Neural progenitor cell (in vitro differentiated cells): ENCODE measurements at places on chromosomes 2 and 18.

DNA sequence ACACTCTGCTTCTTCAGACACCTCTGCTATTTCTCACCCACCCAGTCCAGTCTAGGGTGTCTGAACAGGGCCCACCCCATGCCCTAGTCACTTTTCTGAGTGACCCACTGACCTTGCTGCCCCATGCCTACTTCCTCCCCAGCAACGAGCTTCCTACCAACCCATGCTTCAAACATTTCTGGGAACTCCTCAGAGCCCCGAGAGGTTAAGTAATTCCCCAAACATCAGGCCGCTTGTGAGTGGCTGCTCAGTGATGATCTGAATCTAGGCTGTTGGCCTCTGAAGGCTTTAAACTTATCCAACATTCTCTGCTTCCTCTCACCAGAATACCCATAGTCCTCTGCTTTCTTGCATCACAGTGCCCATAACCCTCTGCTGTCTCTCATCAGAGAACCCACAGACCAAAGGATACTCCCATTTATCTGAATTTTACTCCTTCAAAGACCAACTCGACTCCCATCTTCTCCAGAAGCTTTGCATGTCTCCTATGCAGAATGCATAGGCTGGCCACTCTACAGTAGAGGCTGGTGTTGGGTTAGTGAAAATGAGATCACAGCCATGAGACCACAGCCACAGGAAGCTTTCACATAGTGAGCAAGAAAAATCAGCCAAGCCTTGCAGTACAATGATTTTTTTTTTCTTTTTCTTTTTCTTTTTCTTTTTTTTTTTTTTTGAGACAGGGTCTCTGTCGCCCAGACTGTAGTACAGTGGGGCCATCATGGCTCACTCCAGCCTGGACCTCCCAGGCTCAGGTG lies 309.5 kb upstream of the LYPD1 start:
- no peak for DNase-seq

DNA sequence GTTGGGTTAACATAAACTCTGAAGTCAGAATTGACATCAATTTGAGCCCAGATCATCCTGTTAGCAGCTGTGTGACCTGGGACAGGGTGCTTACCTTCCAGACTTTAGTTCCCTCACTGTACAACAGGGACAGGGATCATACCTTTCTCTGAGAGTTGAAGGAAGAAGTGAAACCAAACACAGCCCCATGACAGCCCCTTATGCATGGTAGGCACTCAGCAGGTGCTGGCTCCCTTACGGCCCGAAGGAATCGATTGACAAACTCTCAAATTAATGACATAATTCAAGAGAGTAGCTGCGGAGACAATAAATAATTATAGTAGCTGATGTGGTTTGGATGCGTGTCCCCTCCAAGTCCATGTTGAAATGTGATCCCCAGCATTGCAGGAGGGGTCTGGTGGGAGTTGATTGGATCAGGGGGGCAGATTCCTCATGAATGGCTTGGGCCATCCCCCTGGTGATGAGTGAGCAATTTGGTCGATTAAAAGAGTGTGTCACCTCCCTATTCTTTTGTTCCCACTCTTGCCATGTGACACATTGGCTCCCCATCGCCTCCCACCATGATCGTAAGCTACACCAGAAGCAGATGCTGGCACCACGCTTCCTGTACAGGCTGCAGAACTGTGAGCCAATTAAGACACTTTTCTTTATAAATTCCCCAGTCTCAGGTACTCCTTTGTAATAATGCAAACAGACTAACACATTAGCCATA lies 72.4 kb downstream of the ODC1 start:
- DNase-seq, result peak; percentile 25

GRCh38 chr2:180747728-180748127 lies 232.7 kb upstream of the UBE2E3 start:
- DNase-seq, result no peak

GRCh38 chr2:102005989-102006885 lies 14.5 kb downstream of the IL1R2 start:
- DNase-seq, result peak; percentile 76

DNA sequence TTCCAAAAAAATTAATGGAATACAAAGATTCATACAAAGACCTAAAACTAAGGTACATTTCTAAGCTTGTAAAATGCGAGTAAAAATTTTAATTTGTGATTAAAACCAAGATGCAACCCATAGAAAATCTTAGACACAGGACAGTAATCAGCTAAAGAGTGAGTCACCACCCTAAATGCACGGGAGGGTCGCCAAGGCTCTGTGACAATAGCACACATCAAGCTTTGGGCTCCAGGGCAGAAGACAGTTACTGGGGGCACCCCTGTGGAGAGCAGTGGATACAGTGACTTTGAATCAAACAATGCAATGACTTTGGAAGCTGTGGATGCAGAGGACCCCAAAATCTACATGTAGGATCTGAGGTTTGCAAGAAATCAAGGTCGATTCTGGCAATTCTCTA lies 7.5 kb downstream of the FLACC1 start:
- DNase-seq, result no peak

DNA sequence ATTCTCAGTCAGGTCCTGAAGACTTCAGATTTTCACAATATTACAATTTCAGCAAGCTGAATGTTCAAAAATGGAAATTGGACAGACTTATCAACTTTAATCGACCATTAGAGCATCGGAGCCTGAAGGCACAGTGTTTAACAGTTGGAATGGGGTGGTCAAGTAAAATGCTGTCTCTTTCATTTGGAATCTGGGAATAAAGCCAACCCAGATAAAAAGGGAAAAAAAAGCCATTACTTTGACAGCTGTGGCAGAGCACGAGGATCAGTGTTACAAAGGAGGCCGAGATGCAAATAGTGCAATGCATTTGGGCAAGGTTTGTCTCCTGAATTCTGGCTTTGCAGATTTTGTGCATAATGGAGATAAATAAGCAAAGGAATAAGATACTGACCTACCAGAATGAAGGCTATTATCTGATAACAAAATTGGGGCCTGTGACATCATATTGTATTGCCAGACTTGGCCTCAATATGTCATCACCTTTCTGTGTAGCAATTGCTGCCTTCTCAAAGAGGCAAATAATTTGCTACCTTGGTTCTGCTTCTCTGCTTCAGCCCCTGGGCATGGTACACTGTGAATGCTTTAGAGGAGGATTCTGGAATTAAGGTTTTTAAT lies 277.5 kb upstream of the KLHL29 start:
- DNase-seq, result no peak

DNA sequence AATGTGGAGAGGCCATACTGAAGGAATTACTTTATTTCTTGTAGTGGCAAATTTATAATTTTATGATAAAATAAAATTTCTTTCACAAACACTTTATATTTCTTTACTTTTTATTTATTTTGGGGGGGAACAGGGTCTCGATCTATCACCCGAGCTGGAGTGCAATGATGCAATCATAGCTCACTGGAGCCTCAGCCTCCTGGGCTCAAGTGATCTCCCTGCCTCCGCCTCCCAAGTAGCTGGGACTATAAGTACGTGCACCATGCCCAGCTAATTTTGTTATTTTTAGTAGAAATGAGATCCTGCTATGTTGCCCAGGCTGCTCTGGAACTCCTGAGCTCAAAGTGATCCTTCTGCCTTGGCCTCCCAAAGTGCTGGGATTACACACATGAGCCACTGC lies 59.6 kb downstream of the SOS1 start:
- DNase-seq, result no peak

DNA sequence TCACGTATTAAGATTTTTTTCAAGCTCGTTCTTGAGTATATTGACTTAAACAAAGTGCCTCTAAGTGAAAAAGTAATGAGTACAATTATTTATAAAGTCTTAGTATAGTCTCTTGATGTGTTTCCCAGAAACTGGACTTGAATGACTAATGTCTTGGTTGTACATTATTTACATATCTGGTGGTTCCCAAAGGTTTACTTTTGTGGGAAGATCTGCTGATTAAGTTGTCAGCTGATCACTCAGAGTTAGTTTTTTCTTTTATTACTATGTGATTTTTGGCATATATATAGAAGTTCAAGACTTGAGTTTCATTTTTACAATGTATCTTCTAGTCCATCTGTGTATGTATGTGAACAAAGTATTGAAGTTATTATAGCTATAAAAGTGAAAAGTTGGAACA lies 29.5 kb downstream of the RNF144A start:
- DNase-seq, result no peak

- DNase-seq, result no peak
Observed at GRCh38 chr2:190350371-190350770, 7.0 kb downstream of the INPP1 start.

- DNase-seq, result no peak
Observed at GRCh38 chr2:109217362-109218086, 88.5 kb downstream of the SH3RF3 start.

DNA sequence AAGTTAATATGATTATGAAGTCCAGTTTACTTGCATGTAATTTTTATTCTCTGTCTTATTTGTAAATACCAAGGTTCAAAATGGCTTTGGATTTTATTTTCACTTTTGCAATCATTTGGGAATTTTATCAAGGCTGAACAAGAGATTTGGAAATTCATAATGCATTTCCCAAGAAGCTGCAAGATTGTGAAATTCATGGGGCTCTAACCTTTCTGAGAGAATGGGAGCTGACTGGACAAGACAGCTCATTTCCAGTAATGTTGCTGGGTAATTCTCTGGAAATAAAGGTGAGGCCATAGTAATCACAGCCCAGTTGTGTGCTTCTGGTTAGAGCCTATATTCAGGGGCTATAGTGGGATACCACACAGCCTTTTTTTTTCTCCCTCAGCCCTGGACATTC lies 21.5 kb upstream of the NABP1 start:
- DNase-seq, result no peak

DNA sequence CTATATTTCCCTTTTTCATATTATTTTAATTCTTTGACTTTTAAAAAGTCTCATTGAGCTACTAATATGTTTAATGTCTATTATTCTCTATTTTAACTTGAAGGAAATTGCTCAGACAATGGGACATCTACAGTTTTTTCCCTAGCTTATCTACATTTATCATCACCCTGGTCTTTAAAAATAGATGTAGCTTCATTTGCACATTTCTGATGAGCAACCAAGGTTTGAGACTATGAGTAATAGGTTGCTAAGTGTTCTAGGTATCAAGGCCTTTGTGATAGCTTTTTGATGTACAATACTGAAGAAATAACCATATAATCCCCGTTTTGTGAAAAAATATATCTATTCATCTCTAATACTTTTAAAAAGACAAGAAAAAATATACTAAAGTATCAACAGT lies 47.0 kb downstream of the STAT4 start:
- DNase-seq, result no peak

DNA sequence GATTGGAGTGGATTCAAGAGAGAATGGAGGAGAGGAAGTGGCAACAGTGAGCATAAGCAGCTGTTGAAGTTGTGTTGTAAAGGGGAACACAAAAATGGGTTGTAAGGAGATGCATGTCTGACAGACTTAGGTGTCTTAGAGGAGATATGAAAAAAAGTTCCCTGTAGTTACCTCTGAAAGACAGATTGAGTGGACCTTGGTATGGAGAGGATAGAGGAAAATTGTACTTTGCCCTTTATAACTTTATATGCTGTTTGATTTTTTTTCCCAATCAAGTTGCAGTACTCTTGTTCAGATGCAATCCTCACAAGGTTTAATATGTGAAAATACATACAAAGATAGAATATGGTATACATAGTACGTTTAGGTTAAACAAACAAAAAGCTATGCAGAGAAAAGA lies 73.6 kb downstream of the LYPD6B start:
- no peak for DNase-seq

GRCh38 chr18:48855422-48856377 lies 95.1 kb downstream of the SMAD7 start:
- DNase-seq, result no peak

DNA sequence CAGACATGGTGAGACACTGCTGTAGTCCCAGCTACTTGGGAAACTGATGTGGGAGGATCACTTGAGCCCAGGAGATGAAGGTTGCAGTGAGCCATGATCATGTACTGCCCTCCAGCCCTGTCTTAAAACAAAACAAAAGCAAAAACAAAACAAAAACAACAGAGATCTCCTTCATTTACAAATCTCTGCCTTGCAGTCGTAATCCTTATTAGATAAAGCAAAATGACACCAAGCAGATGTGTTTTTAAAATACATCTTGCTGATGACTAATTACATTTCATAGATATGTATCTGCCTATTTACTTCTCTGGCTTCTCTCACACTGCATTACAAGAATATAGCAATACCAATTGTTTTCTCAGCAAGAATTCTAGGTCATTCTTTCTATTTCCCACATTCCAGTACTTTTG lies 22.8 kb downstream of the NFE2L2 start:
- no peak for DNase-seq

DNA sequence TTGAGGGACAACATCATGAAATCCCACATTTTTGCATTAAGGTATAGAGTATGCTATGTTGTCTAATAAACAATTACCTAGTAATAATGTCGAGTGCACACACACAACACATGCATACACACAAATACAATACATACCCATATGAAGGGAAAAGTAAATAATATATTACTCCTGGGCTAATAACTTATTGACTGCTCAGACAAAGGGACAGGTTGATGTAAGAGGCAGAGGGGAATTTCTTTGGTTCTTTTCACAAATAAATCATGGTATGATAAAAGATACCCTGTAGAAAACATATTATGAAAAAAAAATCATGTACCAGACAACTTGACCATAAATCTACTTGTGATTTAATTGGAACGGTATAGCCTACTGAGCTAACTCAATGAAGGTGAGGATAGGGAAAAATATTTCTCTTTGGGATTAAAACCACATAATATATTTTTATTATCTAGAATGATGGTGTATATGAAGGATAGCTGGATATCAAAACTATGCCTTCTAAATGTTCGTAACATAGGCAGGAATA lies 398.7 kb upstream of the LRRTM4 start:
- DNase-seq, result no peak

GRCh38 chr2:66201242-66201641 lies 233.7 kb upstream of the MEIS1 start:
- no peak for DNase-seq

- peak; percentile 64 for DNase-seq
Observed at GRCh38 chr2:99524056-99524455, 34.2 kb upstream of the REV1 start.

DNA sequence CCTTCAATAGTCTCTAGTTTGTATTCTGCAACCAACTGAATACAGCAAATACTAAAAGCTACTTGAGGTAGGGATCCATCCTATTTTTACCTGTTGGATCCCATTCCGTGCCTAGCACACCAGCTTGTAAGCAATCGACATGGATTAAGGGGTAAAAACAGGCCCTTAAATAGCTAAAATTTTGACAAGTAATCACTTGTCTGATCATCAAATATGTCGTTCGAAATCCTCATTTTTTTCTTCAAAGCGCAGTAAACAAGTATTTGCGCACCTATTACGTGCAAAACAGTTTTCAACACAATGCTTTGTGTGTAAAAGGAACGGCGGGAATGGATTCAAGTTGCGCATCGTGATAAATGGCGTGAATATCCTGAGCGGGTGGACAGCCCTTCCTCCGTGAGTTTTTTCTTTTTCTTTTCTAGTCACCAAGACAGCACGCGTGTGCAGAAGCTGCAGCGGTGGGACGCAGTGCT lies 1.4 kb upstream of the ACVR2A start:
- no peak for DNase-seq

DNA sequence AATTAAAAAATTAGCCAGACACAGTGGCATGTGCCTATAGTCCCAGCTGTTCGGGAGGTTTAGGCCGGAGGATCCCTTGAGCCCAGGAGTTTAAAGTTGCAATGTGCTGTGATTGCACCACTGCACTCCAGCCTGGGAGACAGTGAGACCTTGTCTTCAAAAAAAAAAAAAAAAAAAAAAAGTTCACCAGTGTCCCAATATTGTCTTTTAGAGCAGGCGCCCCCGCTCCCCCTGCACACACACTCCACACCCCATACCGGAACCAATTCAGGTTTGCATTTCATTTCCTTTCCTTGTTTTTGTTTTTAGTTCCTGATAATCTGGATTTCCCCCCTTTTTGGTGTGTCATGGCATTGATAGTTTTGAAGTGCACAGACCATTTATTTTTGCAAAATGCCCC lies 10.4 kb downstream of the TMEM87B start:
- no peak for DNase-seq
